Stimulated activated CD4-positive, alpha-beta T cell treated with anti-CD3 and anti-CD28 coated beads, Interleukin-15, amount 100 ng/mL, for 1 hour (primary cell): ENCODE measurements at places on chromosomes 1 and 21.

DNA sequence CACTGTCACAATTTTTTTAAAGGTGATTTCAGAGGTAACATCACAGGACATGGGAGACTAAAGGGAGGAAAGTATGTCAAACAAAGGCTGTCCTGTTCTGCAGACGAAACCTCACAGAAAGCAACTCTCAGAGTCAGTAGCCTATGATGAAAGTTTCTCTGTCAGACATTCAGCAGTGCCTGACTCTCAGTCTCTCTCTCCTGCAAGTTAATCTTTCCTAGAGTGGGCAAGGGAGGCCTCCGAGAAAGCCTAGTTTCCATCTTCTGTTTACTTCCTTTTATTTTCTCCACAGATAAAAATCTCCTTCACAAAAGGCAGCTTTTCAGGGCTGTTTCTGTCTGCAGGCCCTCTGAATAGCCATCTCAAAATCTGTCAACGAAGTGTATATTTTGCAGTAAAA lies 24.9 kb upstream of the FMO2 start:
- DNase-seq = no peak

GRCh38 chr1:101088431-101088830 lies 62.8 kb upstream of the DPH5 start:
- no peak for DNase-seq

DNA sequence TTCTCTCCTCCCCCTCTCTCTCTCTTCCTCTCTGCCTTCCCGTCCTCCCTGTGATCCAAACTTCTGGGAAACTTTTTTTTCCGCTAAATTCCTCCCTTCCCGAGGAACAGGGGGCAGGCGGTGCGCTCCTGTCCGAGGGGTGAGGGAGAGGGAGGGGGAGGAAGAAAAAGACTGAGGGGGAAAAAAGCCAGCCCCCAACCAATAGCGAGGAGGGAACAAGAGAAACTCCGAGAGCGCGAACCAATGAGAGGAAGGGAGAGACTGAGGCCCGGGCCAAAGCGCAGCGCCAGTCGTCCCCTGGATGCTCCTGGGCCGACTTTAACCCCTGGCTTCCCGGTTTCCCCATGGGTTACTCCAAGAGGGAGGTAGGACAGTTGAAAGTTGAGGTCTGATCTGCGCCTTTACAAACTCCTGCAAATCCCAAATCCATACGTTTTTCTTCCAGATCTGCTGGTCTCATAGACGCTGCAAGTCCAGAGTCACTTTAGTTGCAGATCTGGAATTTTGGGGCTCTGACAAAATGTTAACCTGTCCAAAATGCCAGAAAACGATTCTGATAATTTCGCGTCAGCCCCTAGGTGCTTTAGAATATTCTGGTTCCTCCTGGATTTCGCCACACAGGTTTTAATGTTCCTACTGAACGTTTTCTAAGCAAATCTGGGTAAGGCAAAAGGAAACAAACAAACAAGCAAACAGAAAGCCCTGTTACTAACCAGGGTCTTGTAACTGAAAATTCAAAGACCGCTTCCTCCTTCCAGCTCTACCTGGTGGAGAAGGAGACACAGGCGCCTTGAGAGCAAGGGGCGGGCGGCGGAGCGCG lies at the start of gene TBX15:
Gene TBX15 (minus strand): TSS at position 158 of the 820 bp plus-strand sequence. CDS start 548 bp downstream, outside the sequence.
- DNase-seq = no peak

DNA sequence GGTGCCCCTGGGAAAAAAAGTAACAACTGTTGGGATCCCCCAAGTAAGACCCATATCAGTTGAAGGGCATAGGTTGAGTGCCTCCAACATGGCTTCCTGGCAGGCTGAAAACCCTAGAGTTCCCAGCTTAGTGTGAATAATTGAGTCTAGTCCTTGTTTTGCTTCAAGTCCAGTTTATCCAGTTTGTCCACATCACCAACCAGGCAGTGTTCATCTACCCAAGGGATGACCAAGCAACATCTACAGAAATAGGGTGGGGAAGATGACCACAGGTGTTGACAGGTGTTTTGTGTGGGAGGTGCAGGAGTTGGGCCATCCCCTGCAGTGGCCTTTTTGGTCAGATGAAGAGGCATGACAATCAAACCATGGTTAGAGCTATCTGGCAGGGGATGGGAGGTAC lies 54.3 kb upstream of the ERO1B start:
- DNase-seq = no peak

GRCh38 chr1:44588551-44589210 lies 85.6 kb downstream of the TMEM53 start:
- no peak for DNase-seq

GRCh38 chr1:55250399-55251075 lies 35.4 kb upstream of the USP24 start:
- no peak for DNase-seq

DNA sequence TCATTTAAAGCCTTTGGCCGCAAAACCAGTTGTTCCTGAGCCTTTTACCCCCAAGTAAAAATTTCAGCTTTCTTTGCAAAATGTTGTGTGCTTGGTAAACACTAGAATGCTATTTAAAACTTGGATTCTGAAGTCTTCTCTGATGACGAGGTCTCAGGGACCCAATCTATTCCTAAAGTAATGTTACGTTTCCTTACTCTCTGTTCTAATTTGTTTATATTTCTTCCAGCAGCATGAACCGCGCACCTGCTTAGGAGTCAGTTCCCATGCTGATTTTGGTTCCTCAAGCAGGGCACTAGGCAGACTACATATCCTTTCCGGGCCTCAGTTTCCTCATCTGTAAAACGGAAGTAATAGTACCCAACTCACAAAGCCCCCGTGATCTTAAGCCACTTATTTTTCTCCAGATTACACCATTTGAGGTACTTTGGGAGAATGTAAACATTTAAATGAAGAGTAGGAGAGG lies 969 bp upstream of the ALDH4A1 start:
- DNase-seq = no peak

GRCh38 chr21:38712071-38712470 lies 93.7 kb upstream of the ETS2 start:
- no peak for DNase-seq

DNA sequence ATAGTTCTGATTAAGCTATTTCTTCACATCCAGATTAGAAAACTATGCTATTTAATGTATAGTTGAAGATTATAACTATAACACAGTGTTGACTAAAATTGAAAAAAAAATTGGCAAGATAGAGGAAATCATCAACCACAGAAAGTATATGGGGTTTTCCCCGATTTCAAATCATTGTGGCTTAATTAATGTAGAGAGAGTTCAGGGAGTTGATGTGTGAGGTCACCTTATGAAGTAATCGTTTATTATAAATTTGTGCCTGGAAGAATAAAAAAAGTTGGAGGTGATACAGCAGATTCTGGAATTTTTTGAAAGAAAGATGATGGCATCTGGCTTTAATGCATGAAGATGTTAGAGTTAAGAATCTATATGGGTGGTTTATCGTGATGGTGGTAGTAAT lies 84.3 kb downstream of the PTGS2 start:
- no peak for DNase-seq

DNA sequence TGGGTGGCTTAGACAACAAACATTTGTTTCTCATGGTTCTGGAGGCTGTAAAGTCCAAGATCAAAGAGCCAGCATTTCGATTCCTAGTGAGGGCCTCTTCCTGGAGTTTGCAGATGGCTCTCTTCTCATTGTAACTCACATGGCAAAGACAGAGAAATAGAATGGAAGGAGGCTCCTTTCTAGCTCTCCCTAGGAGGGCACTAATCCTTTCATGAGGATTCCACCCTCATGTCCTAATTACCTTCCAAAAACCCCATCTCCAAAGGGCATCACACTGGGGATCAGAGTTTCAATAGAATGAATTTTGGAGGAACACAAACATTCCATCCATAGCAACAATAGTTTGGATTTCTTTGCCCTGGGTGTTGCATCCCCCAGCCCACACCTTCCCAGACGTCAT lies 247.3 kb downstream of the TTLL7 start:
- no peak for DNase-seq

DNA sequence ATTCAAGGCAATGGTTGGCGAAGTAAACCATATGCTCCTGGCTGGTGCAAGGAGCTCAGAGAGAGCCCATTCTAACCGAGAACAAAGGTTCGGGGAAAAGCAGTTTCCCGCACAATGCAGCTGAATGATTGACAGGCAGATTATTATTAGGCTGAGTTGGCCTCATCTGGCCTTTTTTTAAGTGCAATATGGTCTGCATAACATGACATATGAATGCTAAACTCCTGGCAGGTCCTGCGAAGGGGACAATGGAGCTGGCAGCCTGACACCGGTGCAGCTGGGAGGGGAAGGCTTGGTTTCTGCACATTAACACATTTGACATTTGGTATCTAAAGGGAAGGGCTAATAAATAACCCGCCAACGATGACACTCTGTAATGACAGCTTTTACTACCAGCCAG lies 92.0 kb downstream of the MIS18A start:
- no peak for DNase-seq

GRCh38 chr1:205532026-205532898 lies 27.8 kb downstream of the CDK18 start:
- no peak for DNase-seq

DNA sequence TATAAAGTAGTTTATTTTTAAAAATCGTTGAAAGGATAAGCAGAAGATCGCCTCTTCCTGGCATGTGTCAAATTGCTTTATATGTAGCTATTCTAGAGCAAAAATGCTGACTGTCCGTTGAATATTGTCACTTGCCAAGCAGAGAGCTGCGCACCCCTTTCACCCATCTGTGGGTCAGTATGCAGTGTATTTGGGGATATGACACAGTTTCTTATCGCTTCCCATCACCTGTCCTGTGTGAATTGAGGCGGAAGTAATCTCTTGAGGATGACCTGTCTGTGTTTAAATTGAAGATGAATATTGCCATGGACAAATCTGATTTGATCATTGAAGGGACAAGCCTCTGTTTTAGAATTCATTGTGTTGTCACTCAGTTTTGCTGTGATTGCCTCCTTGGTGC lies 52.2 kb downstream of the POFUT2 start:
- no peak for DNase-seq

- DNase-seq = no peak
Observed at GRCh38 chr1:224651188-224651587, 35.1 kb downstream of the CNIH3 start.
